ENCODE measurements at places on chromosomes 3 and 15.
A peak's percentile ranks its signal among the peaks of the same experiment; 100 is the strongest.

- no peak for DNase-seq
Measured at GRCh38 chr3:14118400-14119381, 6.0 kb downstream of the CHCHD4 start.

DNA sequence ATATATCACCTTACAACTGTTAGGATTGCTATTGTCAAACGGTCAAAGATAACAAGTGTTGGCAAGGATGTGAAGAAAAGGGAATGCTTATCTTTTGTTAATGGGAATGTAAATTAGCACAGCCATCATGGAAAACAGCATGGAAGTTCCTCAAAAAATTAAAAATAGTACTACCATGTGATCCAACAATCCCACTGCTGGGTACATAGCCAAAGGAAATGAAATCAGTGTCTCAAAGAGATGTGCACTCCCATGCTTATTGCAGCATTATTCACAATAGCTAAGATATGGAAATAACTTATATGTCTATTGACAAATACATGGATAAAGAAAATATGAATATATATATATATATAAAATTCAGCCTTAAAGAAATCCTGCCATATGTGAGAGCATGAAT lies 274.6 kb downstream of the EDEM1 start:
- no peak for DNase-seq

DNA sequence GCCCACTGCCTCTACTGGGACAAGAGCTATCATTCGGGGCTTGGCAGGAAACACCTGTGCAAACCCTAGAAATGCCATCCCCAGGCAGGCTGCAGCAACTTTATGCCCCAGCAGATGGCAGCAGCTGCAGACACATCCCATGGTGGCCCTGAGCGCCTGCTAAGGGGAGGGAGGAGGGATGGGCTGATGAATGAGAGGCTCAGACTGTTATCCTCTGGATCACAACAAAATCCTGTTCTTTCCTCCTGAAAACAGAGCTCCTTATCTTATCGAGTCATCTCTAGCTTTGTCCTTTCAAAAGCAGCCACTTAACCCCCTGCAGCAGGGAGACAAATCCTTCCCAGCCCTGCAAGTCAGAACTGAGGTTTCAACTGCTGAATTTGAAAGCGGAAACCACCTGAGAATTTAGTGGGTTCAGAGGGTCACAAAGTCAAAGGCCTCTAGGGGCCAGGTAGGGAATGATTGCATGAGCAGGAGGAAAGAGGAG lies 90.6 kb upstream of the PROK2 start:
- DNase-seq = peak; percentile 86

- DNase-seq = peak; percentile 66
Measured at GRCh38 chr3:25033407-25034029, 394.5 kb upstream of the RARB start.

DNA sequence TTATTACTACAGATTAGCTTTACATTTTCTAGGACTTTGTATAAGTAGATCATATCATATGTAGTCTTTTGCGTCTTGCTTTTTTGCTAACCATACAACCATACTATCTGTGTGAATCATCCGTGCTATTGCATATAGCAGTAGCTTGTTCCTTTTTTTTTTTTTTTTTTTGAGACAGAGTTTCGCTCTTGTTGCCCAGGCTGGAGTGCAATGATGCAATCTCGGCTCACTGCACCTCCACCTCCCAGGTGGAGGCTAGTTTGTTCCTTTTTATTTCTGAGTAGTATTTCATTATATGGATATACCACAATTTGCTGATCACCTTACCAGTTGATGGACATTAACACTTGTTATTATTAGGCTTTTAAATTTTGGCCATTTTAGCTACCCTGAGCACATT lies 54.5 kb upstream of the TBL1XR1 start:
- peak; percentile 38 for DNase-seq

GRCh38 chr3:64958199-64958843 lies 270.5 kb upstream of the ADAMTS9 start:
- no peak for DNase-seq

DNA sequence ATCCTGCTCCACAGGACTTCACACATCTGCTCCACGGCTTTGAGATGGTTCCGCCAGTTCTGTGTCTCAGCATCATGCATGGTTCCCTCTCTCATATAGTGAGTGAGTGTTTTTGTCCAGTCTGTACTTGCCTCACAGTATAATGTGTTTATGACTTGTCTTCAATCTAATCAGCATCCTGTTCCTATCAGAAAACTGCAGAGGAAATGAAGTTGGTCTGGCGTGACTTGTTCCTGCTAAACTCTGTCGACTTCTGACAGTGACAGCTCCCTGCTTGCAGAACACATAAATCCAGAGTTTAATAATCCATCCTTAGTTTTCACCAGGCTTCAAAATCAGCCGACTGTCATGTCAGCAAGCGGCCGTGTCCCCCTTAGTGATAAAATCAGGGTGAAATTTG lies 222.3 kb downstream of the SLCO3A1 start:
- DNase-seq = no peak

GRCh38 chr3:107633327-107634098 lies 110.8 kb downstream of the BBX start:
- peak; percentile 71 for DNase-seq
